ENCODE measurements at places on chromosomes 4 and X. TPM values are rescaled to one million over a fixed set of nuclear protein-coding genes. Genes with fewer than 3 reads are reported as not detected.

The SH3D19 gene
- 22.9 TPM for total RNA-seq

The GPRASP2 gene
- total RNA-seq: 4.7 TPM

The GDPD2 gene
- total RNA-seq: 0.03 TPM

The TNMD gene
- not detected for total RNA-seq

The SPATA18 gene
- 4.5 TPM for total RNA-seq

The NOX1 gene
- total RNA-seq: not detected

The BEX1 gene
- not detected for total RNA-seq

The ACTRT1 gene
- not detected for total RNA-seq

The HSFX1 gene
- 0.37 TPM for total RNA-seq

The HSPA4L gene
- 5.6 TPM for total RNA-seq

The TRPC5OS gene
- not detected for total RNA-seq

The GTPBP6 gene
- total RNA-seq: 50.8 TPM

The FAM9B gene
- not detected for total RNA-seq

The GATA1 gene
- total RNA-seq: not detected
